OCI-LY7 (cell line): ENCODE measurements at places on chromosomes 1 and 21. TPM values are rescaled to one million over a fixed set of nuclear protein-coding genes. Genes with fewer than 3 reads are reported as not detected.
A peak's percentile ranks its signal among the peaks of the same experiment; 100 is the strongest.

GRCh38 chr1:10897321-10897980, 101.0 kb upstream of the CASZ1 start:
- DNase-seq: no peak

ETNK2 gene
- 1.9 and 2.4 TPM in 2 replicates for total RNA-seq

DNA sequence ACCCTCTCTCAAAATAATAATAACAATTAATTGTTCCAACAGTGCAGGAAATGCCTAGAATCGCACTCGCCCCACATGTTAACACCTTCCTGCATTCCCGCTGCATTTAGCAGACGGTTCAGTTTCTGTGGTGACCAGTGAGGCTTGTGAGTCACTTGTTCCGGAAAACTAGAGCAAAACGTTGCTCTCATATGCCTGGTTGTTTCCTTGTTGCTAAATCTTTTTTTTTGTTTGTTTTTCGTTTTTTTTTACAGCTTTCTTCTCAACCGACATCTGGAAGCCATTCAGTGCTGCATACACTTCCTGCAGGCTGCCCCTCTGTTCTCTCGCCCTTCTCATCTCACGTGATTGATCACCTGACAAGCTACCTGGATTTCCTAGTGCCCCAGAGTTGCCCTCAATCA, 56.9 kb upstream of the TMPRSS2 start:
- no peak for DNase-seq

NOS1AP gene
- total RNA-seq: not detected in 2 replicates

GRCh38 chr1:110091791-110092190, 20.5 kb upstream of the UBL4B start:
- DNase-seq: no peak

DNA sequence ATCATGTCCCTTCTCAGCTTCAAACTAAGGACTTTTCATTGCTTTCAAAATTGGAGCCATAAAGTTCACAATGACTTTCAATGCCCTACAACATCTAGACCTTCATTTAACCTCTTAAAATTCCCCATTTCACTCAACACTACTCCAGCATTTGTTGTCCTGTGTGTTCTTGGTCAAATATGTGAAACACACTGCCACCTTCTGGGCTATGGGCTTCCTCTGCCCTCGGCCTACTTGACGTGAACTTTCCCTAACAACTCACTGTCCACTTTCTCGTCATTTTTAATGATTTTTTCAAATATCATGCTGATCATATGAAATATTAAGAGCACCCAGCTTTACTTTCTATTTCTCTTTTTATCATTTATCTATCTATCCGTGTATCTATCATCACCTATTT, 2018.4 kb downstream of the NCAM2 start:
- DNase-seq: no peak

UTS2 gene
- total RNA-seq: not detected in 2 replicates

GRCh38 chr21:41852151-41852928, 26.8 kb downstream of the PRDM15 start:
- no peak for DNase-seq

SPRR1B gene
- total RNA-seq: not detected in 2 replicates

GRCh38 chr1:23216771-23217420, 406 bp downstream of the HTR1D start:
- DNase-seq: peak; percentile 16

GRCh38 chr1:119002028-119002686, 14.0 kb upstream of the TBX15 start:
- no peak for DNase-seq

- no peak for DNase-seq
Observed at GRCh38 chr1:54285815-54286345, 85.9 kb downstream of the MRPL37 start.

- DNase-seq: no peak
Observed at GRCh38 chr1:32701951-32702598, 495 bp downstream of the SYNC start.

LRRC71 gene
- not detected in 2 replicates for total RNA-seq
